ENCODE measurements at places on chromosomes 6 and 20.

- DNase-seq = no peak
These were observed 20.2 kb upstream of the PIM1 start for GRCh38 chr6:37149745-37150144.

- no peak for DNase-seq
These were observed 27.8 kb upstream of the SRPK1 start for GRCh38 chr6:35948725-35949124.

GRCh38 chr6:133956416-133957049 lies 3.5 kb downstream of the TBPL1 start:
- DNase-seq = no peak

DNA sequence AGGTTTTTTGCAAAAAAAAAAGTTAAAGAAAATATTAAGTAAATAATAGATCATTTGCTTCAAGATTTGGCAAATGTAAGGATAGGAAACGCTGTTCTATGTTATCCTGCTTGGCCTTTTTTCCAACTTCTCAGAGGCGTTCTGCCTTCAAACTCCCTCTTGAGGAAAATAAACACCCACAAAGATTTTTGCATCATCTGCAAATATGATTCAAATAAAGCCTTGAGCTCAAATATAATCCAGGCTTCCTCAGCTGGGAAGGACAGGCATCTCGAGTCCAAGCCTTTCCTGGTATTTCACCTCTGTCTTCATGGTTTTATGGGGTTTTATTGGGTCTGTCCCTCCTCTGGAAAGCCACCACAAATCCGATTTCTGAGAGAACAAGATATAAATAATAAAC lies 67.7 kb upstream of the PTPN1 start:
- DNase-seq = no peak

DNA sequence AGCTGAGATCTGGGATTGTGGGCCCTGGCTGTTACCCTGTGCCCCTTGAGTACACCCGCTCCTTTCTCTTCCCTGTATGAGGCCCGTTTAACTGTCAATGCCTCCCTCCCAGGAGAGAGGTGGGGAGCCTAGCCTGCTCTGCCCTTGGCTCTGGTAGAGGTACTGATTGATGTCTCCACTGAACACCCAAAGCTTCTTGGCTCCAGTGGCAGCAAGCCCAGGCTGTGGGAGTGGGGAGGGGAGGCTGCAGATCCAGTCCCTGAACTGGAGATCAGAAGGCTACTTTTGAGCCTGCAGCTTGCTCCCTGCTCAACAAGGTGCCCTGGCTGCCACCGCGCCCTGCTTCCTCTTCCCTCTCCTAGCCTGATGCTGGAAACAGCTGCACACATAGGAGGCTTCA lies 7.5 kb downstream of the LRRC73 start:
- DNase-seq = no peak

DNA sequence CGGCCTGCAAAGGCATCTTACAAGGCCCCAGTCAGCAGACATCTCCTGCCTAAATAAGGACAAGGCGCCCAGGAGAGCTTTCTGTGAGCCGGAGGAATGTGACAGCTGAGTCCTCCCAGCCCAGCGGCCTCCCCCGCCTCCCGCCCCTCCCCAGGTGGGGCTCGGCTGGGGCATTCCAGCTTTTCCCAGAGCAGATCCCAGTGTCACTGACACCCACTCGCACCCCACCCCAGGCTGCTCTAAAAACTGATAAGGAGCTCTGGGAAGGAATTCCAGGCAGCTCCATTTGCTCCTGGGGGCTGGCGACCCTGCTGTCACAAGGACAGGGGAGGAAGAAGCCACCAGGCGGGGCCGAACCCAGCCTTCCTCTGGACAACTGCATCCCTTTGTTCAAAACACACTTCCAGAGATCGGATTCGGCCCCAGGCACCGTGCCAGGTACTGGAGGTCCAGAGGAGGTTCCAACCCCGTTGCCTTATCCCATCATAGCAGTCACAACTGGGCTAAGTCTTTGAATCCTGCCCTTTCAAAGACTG lies 49.7 kb downstream of the JPH2 start:
- peak; percentile 74 for DNase-seq

- no peak for DNase-seq
These were observed 16.1 kb downstream of the FGD2 start for GRCh38 chr6:37021356-37022129.

- DNase-seq = no peak
These were observed 48.6 kb upstream of the RCAN2 start for GRCh38 chr6:46539866-46540265.

- DNase-seq = peak; percentile 70
These were observed 516 bp downstream of the GTPBP2 start for GRCh38 chr6:43628393-43629103.

DNA sequence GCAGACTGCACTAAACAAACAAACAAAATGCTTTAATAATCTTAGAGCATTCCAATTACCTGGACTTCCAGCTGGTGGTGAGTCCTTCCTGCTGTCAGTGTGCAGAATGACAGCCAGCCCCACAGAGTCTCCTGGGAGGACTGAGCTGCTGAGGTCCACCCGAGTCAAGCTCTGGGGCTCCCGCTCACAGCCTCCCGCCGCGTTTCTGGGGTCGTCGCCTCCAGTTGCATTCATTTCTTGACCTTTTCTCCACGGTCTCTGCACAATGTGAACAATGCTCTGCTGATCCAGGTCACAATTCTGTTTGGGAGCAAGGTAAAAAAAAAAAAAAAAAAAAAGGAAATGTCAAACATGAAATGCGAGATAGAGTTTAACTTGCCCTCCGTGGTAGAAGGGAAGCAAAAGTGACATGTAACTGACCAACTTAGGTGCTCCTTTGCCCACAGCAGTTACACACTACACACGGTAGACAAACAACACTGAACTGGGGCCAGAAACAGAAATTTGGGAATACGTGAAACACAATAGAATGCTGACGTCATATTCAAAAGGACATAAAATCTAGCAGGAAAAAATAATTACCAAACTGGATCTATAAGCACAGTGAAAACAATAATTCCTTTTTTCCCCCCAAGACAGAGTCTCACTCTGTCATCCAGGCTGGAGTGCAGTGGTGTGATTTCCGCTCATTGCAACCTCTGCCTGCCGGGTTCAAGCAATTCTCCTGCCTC lies 464.9 kb downstream of the PRKN start:
- no peak for DNase-seq

GRCh38 chr6:38997128-38997761 lies 51.3 kb upstream of the GLP1R start:
- DNase-seq = no peak

GRCh38 chr6:15491986-15492269 lies 170.9 kb downstream of the DTNBP1 start:
- no peak for DNase-seq

DNA sequence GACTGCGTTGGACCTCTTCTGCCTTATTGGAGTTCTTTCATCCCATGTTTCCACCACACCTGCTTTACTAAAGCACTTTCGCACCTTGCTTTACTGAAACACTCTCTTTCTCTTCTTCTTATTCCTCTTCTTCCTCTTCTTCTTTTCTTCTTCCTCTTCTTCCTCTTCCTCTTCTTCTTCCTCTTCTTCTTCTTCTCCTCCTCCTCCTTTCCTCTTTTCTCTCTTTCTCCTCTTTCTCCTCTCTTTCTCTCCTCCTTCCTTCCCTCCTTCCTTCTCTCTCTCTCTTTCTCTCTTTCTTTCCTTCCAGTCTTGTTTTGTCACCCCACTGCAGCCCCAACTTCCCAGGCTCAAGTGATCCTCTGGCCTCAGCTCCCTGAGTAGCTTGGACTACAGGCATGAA lies 4.0 kb upstream of the RIPPLY2 start:
- no peak for DNase-seq

- no peak for DNase-seq
These were observed 14.7 kb upstream of the OPN5 start for GRCh38 chr6:47767102-47767501.

GRCh38 chr20:20363799-20364592 lies 3.9 kb upstream of the INSM1 start:
- no peak for DNase-seq

DNA sequence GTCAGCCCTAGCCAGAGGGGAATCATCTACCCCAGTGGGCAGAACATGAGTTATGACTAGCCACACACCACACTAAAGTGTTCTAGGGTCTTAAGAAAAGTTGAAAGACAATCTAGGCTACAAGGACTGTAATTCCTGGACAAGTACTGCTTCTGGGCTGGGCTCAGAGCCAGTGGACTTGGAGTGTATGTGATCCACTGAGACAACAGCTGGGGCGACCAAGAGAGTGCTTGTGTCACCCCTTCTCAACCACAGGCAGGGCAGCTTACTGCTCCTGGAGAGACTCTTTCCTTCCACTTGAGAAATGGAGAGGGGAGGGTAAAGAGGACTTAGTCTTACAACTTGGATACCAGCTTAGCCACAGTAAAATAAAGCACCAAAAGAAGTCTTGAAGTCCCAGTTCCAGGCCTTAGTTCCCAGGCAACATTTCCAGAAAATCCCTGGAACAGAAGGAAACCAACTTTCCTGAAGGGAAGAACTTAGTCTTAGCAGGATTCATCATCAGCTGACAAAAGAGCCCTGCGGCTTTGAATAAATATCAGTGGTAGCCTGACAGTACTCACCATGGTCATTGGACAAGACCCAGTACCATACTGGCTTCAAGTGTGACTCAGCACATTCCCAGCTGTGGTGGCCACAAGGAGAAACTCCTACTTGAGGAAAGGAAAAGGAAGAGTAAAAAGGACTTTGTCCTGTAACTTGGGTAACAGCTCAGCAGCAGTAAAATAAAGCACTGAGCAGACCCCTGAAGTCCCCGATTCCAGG lies 355.1 kb upstream of the ADGRB3 start:
- DNase-seq = no peak

DNA sequence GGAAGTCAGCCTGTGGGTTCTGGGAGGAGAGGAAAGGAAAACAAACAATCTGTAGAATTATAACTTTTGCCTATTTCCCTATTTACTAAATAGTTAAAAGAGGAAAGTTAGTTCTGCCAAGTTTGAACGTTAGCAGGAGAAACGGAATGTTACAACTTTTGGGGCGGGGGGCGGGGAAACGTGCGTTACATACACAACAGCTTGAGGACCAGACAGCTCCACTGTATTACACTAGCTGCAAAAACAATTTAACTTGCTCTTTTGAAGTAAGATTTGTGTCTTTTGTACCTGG lies 498 bp upstream of the PRDM1 start:
- no peak for DNase-seq

DNA sequence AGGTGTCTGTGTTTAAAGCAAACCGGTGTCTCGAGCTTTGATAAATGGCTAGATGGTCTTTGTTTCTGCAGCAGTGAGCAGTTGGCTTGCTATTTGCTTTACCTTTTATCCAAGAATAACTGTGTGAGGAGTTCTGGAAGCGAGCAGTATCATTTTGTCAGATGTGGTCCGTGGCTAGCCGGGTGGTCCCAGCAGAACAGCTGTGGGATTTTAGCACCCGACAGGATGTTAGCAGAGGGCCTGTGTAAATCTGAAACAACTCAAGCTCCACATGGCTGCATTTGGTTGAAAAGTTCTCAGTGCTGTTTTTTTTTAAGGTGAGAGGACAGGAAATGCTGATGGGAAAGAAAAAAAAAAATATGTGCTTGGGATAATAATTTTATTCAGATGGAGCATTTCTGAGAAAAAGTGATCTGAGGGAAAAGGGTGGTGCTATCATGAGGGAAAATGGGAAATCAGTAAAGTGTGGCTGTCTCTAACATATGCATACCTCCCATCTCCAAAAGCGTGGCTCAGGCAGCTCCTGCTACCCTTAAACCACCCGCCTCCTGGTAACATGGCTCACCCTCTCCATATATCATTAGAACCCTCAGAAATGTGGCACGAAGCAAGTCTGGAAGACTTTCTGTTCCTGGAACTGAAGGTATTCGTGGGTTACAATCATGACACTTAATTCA lies 215.4 kb downstream of the TSHZ2 start:
- DNase-seq = no peak

GRCh38 chr6:39496915-39497314 lies 174.4 kb upstream of the KCNK16 start:
- no peak for DNase-seq

DNA sequence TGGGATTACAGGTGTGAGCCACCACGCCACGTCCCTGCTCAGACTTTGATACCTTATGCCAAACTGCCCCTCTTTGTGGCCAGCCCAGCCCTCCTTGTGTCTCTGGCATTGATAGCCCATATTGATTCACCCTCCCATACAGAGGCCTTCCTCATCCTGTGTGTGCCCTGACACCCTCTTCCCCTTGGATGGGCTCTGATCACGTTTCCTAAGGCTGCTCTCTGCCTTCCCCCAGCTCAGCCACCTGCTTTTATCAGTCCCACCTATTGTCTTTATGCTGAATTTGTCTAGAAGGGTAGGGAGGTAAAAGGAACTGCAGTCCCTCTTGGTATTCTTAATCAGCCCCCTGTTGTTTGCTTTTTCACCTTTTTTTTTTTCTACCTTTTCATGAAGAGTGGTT lies 95.9 kb downstream of the CDKAL1 start:
- no peak for DNase-seq

DNA sequence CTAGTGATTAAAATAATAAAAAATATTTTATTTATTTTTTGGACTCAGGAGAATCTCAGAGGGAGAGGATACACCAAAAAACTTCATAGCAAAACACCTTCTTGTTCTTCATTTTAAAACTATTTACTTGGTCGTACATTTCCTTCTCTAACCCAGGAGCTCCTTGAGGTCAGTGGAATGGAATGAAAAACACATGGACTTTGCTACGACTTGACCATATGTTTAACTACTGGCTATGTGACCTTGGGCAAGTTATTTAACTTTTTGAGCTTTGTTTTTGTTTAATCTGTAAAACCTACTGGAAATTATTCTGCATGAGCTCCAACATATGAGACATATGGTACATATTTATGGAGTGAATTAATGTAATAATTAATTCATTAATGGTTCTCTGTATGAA lies 1005.5 kb upstream of the CITED2 start:
- no peak for DNase-seq

DNA sequence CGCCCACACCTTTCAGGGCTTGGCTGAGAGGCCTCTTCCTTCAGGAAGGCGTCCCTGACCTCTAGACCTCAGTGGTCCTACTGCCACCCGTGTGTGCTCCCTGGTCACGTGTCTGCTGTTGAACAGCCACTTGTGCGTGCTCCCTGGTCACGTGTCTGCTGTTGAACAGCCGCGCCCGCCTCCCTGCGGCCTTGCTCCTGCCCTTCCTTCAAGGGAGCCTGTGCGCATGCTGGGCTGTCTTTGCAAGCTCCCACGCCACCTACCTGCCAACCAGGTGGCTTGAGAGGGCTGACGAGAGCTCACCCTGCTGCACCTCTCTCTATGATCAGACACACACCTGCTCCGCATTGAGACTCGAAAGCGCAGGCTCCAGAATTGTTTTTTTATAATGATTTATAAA lies 179.3 kb downstream of the BMP7 start:
- DNase-seq = no peak

Data from left forelimb (tissue), 1 donor.